ENCODE measurements at places on chromosomes 11 and 22. TPM values are rescaled to one million over a fixed set of nuclear protein-coding genes. Genes with fewer than 3 reads are reported as not detected.

DNA sequence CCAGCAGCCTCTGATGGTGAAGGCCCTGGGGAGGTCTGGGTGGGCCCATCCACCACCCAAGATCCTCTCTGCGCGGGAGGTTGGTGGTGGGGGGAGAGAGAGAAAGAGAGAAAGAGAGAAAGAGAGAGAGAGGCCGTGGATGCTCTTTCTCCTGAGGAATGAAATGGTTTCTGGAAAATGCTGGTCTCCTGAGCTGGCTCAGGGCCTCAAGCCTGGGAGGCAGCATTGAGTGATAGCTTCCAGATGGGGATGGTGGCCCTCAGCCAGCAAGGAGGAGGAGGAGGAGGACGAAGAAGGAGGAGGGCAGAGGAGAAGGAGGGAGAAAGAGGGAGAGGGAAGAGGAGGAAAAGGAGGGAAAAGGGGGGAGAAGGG lies 4.6 kb downstream of the TSPAN32 start:
- no peaks in the 10 kb centered on the region for H3K27me3 ChIP-seq
- H3K36me3 ChIP-seq = no peaks in the 10 kb centered on the region
- H3K27ac ChIP-seq = no peak overlapping the region
- H3K4me1 ChIP-seq = no peaks in the 10 kb centered on the region

- H3K27me3 ChIP-seq = no peaks in the 10 kb centered on the region
- H3K27ac ChIP-seq = no peak overlapping the region
- peak; percentile 67 for DNase-seq
- no peaks in the 10 kb centered on the region for H3K36me3 ChIP-seq
- peaks cover 2% of the 10 kb centered on the region for H3K4me1 ChIP-seq
Measured at GRCh38 chr22:49934891-49935557, 16.6 kb downstream of the CRELD2 start.

GRCh38 chr11:78338138-78338537 lies 79.5 kb downstream of the GAB2 start:
- H3K27ac ChIP-seq = no peak overlapping the region
- no peak overlapping the region for H3K4me3 ChIP-seq
- H3K27me3 ChIP-seq = no peaks in the 10 kb centered on the region
- no peaks in the 10 kb centered on the region for H3K36me3 ChIP-seq

GRCh38 chr11:103872748-103873147 lies 163.7 kb upstream of the DDI1 start:
- no peak for DNase-seq
- H3K27me3 ChIP-seq = no peaks in the 10 kb centered on the region
- no peak overlapping the region for H3K27ac ChIP-seq

DNA sequence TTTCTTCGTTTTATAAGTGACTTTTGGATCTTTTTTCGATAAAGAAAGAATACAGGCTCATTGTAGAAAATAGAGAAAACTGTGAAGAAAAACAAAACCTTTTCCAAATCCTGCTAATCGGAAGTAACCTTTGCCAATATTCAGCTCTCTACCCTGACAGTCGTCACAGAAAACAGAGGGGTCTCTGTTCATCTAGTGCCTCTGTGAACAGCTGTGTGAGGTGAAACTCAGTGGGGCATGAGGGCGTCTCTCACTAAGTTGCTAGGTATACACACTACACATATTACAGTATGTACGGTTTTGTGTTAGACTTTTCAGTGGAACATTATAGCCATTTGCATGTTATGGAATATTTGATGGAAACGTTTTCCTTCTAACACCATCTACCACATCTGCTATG lies 39.4 kb downstream of the DHCR7 start:
- H3K27me3 ChIP-seq = no peaks in the 10 kb centered on the region
- no peak overlapping the region for H3K27ac ChIP-seq
- H3K4me1 ChIP-seq = no peaks in the 10 kb centered on the region
- DNase-seq = no peak
- H3K4me3 ChIP-seq = no peak overlapping the region

GRCh38 chr11:132361011-132361550 lies 990.7 kb downstream of the NTM start:
- H3K4me3 ChIP-seq = no peak overlapping the region
- H3K27me3 ChIP-seq = no peaks in the 10 kb centered on the region
- no peaks in the 10 kb centered on the region for H3K36me3 ChIP-seq
- no peaks in the 10 kb centered on the region for H3K4me1 ChIP-seq

GRCh38 chr22:19819208-19819910 lies 35.3 kb downstream of the GNB1L start:
- no peak overlapping the region for H3K4me3 ChIP-seq
- DNase-seq = no peak
- H3K4me1 ChIP-seq = no peaks in the 10 kb centered on the region
- H3K27me3 ChIP-seq = no peaks in the 10 kb centered on the region

GRCh38 chr11:34680206-34680605 lies 59.3 kb downstream of the EHF start:
- H3K4me3 ChIP-seq = no peak overlapping the region
- no peak for DNase-seq
- no peaks in the 10 kb centered on the region for H3K36me3 ChIP-seq
- no peaks in the 10 kb centered on the region for H3K27me3 ChIP-seq
- H3K27ac ChIP-seq = no peak overlapping the region

GRCh38 chr22:36884349-36885158 lies 23.7 kb downstream of the NCF4 start:
- DNase-seq = no peak
- H3K4me1 ChIP-seq = no peaks in the 10 kb centered on the region
- no peaks in the 10 kb centered on the region for H3K27me3 ChIP-seq
- no peak overlapping the region for H3K4me3 ChIP-seq
- no peaks in the 10 kb centered on the region for H3K36me3 ChIP-seq

The ART1 gene
- not detected for total RNA-seq

DNA sequence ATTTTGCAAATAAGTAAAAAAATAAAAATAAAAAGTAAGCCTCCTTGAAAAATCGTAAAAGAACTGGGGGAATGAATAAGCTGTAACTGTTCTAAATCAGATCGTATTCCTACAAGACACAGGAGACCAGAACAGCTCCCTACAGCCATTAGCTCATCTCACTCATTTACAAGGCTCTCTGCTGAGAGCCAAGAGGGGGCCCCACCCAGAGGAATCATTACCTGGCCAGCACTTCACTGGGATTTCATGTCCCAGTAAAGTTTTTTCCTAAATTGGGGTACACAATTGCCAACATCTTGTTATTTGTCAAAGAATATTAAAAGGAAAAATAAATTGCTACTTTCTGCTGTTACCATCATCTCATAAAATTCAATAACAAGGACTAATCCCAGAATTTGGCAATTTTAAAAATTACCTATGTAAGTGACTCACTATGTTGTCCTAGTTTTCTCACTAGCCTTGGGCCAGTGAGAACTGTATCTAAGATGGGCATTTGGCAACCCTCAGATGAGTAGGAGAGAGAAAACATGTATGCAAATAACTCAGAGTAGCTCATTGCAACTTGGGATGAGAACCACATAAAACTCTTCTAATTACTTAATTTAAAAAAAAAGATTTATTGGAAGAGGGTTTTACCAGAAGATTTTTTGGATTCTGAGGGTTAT lies 18.4 kb upstream of the SMTN start:
- no peaks in the 10 kb centered on the region for H3K36me3 ChIP-seq
- H3K27me3 ChIP-seq = no peaks in the 10 kb centered on the region
- no peak overlapping the region for H3K4me3 ChIP-seq
- H3K4me1 ChIP-seq = no peaks in the 10 kb centered on the region

The SEPTIN5 gene
- 17.8 TPM for total RNA-seq

The ZNF202 gene
- 49.2 TPM for total RNA-seq

- peaks cover 12% of the 10 kb centered on the region for H3K36me3 ChIP-seq
- peak overlapping the region; percentile 95 for H3K4me3 ChIP-seq
Measured at GRCh38 chr22:38873469-38874411, 1.7 kb upstream of the CBX6 start.

DNA sequence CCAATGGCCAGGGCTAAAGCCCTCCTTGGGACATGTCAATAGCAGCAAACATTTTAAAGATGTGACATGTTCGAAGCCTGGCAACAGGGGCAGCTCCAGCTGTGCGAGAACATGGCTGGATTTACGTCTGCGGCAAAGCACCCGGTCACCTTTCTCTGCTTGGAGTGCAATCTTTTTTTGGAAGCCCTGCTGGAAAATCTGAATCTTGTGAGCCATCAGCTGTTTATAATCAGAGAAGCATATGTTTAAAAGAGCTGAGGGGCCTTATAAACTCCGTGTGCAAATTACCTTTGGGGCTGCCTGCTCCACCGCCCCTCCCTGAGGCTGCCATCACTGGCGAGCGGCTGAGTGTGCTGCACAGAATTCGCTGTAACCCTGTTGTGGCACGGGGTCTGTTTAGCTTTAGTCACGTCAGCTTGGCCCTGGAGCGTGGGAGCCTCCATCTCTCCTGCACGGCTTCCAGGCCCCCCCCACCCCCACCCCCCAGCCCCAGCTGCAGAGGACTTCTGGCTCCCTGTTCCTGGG lies 9.0 kb upstream of the KCNQ1OT1 start:
- H3K27me3 ChIP-seq = peaks cover 2% of the 10 kb centered on the region
- DNase-seq = no peak
- no peaks in the 10 kb centered on the region for H3K4me1 ChIP-seq

DNA sequence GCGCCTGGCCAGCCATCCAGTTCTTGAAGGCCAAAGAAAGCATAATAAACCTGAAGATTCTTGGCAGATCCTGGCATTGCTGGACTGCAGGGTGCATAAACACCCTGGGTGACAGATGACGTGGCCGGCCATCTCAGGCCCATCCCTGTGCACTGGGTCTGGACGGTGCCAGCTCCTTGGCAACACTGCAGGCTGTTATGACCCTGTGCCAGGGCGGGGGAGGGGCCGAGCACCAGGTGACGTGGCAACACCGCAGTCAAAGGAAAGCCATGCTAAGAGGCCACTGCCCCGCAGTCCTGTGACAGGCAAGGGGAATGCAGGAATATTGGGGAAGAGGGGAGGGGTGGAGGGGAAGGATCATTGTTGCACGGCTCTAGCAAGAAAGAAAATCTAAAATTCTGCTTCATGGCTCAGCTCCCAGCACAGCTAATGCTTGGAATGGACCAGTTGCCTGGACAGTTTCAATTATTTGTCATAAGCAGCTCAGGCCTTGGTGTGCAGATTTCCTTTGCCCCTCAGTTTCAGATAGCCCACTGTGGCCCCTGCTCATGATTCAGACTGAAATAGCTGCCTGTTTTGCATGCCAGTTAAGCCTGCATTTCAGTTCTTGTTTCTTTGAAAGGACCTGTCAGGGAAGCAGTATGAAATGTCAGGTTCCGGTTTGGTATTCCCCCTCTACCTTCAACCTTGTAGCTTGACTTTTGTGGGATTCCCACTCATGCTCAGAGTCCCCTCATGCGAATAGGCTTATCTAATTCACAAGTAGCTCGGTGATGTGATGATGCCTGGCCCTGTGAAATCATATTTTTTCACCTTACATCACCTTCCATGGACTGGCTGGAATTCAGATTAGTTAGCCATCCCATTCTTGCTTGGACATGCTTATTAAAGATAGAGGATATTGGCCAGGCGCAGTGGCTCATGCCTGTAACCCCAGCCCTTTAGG lies 29.7 kb upstream of the DDX6 start:
- no peak overlapping the region for H3K4me3 ChIP-seq
- no peak overlapping the region for H3K27ac ChIP-seq
- no peaks in the 10 kb centered on the region for H3K27me3 ChIP-seq

DNA sequence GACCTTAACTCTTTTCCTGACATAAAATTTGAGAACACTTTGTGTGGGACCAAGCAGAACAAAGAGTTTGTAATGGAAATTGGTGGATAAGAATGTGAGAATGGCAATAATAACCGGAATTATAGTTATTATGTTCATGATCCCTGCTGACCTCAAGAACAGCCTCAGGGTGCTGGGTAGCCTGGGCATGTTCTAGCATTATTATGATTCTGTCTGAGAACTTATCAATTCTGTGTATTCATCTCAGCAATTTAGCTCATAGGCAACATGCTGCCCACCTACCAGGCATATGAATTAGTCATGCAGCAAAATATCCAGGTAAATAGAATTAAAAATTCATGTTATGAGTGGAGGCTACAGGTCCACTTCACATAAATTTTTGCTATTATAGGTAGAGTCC lies 61.9 kb downstream of the CTSC start:
- H3K4me1 ChIP-seq = no peaks in the 10 kb centered on the region
- peaks cover 8% of the 10 kb centered on the region for H3K36me3 ChIP-seq
- no peaks in the 10 kb centered on the region for H3K27me3 ChIP-seq
- no peak overlapping the region for H3K4me3 ChIP-seq
- no peak overlapping the region for H3K27ac ChIP-seq
- DNase-seq = no peak

The YPEL1 gene
- total RNA-seq = 5.4 TPM

DNA sequence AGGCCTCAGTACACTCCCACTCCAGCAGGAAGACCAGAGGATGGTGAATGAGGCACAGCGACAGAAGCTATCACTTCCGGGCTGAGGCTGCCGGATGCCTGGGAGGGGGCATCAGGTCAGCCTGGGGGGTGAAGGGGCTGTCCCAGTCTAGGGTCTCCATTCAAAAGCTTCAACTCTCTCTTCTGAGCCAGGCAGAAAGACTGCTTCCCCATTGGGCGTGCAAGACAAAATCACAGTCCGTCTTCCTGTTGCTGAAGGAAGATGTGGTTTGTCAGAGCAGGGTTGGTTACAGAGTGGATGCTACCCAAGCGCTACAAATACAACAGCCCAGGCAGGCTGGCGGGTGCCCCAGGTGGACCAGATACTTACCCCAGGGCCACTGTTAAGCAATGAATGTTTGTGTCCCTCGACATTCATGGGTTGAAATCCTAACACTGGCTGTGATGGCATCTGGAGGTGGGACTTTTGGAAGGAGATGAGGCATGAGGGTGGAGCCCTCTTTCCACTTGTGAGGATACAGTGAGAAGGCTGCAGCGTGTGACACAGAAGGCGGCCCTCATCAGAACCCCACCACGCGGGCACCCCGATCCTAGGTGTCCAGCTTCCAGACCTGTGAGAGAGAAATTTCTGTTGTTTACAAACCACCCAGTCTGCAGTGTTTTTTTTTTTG lies 12.0 kb downstream of the UPK3A start:
- no peak overlapping the region for H3K4me3 ChIP-seq
- H3K36me3 ChIP-seq = no peaks in the 10 kb centered on the region
- H3K27me3 ChIP-seq = no peaks in the 10 kb centered on the region

DNA sequence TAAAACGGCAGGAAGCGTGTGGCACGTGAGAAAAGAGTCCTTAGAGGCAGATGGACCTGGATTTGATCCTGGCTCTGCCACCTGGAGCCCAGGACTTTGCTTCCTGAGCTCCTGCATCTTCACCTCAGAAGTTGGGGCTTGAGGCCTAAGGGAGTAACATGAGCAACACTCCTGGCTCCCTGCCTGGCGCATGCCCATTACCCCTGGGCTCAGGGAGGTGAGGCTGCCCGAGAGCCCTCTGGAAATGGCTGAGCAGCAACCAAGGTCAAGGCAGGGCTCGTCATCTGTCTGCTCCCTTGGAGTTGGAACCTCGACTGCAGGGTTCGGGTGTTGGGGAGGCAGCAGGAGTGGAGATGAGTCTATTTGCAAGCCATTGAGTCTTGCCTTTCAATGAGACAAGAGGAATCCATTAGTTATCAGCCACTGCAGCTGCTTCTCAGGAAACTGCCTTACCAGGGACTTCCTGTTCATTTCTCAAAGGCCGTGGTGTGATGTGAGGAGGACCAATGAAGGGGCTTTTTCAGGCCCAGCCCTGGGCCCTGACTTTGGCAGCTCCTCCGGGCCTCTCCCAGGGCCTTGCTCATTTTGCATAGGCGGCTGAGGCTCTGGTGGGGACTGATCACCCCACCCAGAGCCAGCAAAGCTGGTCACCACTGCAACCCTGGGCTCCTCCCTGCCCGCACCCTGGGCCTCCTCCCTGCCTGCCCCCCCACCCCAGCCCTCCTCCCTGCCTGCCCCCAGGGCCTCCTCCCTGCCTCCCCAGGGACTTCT lies 6.4 kb downstream of the FADS2 start:
- DNase-seq = peak; percentile 90
- no peaks in the 10 kb centered on the region for H3K27me3 ChIP-seq
- peak overlapping the region; percentile 57 for H3K27ac ChIP-seq
- H3K4me1 ChIP-seq = peaks cover 11% of the 10 kb centered on the region
- no peak overlapping the region for H3K4me3 ChIP-seq

The OR4D5 gene
- total RNA-seq = not detected
